Vagina (tissue), 2 donors: ENCODE measurements at places on chromosomes 12 and 14.

- no peak for DNase-seq
Measured at GRCh38 chr12:88856201-88856600, 275.9 kb upstream of the KITLG start.

GRCh38 chr14:26913786-26914185 lies 316.0 kb upstream of the NOVA1 start:
- no peak for DNase-seq

DNA sequence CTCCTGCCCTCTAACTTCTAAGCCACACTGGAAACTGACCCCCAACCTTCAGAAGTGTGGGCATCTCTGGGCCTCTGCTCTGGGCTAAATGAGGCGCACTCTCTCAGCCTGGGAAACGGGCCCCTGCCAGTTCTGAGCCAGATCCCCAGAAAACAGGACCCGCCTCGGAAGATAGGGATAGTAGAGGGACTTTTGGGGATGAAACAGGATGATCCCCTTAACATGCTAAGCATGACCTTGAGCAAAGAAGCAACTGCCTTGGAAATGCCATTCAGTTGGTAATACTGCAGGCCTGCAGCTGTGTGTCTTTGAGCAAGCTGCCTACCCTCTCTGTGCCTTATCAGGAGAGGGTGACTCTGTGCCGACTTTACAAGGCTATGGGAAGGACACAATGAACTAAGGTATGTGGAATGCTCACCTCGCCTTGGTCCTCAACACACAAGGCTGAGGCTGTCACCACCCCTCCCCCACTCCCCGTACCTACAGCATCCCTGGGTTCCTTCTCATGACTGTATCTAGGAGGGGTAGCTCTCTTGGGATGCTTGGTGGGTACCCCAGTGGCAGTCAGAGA lies 54.0 kb downstream of the NCOR2 start:
- DNase-seq = no peak

DNA sequence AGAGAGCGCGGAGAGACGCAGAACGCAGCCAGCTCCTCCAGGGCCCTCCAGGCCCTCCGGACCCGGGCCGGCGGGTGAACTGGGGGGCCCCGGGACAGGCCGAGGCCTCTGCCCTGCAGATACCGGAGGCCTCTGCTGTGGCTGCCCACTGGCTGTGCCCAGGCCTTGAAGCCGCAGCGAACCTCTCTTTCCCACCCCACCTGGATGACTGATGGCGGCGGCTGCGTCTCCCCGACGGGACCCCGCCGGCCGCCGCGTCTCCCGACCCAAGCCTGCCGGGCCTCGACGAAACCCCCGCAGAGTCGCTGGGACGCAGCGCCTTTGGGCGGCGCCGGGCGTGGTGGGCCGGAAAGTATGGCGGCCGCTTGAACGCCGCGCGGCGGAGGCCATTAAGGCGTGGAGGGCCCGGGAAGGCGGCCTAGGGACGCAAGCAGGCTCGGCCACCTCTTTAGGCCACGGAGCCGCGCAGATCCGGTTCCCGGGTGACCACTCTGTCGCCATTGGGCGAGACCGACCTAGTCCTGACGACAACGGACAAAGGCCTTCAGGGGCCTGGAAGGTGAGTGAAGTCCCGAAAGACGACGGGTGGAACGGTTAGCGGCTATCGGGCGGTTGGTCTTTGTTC lies 8.4 kb upstream of the ERGIC2 start:
- DNase-seq = no peak

- DNase-seq = no peak
Measured at GRCh38 chr14:31619440-31619839, 58.2 kb downstream of the NUBPL start.

DNA sequence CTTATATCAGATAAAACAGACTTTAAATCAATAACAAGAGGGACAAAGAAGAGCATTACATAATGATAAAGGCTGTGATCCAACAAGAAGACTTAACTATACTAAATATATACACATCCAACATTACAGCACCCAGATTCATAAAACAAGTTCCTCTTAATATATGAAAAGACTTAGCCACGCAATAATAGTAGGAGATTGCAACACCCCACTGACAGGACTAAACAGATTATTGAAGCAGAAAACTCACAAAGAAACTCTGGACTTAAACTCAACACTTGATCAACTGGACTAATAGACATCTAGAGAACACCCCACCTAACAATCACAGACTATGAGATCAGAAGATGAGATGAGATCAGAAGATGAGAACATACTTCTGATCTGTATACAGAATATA lies 5.7 kb upstream of the CLEC14A start:
- no peak for DNase-seq

DNA sequence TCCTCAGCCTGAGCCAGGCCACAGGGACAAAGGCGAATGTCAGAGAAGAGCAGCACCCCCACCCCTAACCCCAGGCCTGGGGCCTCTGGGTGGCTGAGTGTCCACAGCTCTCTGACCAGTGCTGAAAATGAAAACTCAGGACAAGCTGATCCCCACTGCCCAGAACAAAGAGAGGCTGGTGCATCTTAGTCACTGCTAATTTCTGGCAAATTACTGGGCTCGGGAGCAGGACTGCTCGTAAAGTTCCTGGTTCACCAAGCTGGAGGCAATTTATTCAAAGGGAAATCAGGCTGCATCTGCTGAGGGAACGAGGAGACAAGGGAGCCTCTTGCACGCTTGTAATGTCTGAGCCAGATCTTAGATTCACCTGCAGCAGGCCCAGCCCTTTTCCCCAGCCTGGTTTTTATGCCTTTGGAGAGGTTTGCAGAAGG lies 43.2 kb downstream of the CALM1 start:
- no peak for DNase-seq

GRCh38 chr14:31962920-31963319 lies 114.2 kb upstream of the ARHGAP5 start:
- no peak for DNase-seq

DNA sequence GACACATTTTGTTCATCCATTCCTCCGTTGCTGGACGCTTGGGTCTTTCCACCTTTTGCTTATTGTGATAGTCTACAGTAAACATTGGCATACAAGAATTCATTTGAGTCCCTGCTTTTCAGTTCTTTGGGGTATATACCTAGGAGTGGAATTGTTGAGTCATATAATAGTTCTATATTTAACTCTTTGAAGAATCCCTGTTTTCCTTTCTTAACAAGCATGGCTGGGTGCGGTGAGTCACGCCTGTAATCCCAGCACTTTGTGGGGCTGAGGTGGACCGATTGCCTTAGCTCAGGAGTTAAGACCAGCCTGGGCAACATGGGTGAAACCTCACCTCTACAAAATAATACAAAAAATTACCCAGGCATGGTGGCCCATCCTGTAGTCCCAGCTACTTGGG lies 75.4 kb downstream of the CCDC92 start:
- no peak for DNase-seq

DNA sequence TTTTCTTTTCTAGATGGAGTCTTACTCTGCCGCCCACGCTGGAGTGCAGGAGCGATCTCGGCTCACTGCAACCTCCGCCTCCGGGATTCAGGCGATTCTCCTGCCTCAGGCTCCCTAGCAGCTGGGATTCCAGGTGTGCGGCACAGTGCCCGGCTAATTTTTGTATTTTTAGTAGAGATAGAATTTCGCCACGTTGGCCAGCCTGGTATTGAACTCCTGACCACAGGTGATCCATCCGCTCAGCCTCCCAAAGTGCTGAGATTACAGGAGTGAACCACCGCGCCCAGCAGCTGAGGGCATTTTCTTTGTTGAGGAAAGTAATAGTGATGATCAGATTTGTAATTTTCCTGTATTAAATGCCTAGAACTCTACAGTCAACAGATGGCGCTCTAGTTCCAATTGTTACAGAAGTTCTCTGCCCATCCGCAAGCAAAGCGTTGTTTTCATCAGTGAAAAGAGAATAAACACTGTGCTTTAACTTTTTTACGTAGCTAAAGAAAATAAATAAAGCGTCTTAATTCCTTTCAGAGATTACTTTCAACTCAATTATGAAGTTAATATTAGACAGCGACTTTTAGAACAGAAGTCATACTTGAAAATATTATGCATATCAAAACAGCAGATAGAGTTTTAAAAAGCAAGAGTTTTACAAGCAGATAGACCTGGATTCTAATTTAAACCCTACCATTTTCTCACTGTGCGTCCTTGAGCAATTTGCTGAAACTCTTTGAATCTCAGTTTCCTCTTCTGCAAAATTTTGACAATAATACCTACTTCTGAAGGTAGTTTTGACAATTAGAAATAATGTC lies 335.1 kb downstream of the DUSP6 start:
- no peak for DNase-seq

GRCh38 chr14:53195949-53196348 lies 42.8 kb upstream of the DDHD1 start:
- no peak for DNase-seq

DNA sequence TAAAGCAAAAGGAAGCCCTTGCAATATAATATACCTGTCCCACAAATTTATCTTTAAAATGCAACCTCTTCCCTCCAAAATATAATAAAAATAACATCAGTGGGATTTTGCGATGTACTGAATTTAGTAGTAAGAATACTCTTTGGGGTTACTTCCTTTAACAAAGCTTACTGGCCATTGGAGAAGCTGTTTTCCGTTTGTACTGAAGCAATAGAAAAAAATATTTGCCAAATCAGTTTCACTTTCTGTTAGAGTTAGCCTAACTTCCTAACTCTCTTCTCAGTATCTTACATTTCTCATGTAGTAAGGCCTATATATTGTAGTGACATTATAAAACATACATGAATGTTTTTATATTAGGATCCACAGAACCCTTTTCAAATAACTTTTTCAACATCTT lies 3.7 kb downstream of the MAX start:
- DNase-seq = no peak
